Liver (tissue), 10 donors: ENCODE measurements at places on chromosomes 13 and 19.

DNA sequence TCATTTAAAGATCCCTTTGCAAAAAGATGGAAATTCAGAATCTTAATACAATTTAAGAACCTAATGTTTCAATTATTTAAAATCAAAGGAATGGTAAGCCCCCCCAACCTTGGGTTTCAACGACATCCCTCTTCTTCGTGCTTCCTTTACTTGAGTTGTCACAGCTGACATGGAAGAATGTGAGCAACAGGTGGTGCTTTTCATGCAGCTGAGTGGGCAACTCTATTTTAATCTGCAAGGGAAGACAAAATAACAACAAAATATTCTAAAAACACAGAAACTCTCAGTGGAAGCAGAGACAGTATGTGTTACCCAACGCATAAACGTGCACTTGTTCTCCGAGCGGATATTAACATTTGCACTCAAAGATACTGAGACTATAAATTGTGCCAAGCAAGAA is 92.3 kb downstream of the DOCK9 start:
- no peak for DNase-seq

DNA sequence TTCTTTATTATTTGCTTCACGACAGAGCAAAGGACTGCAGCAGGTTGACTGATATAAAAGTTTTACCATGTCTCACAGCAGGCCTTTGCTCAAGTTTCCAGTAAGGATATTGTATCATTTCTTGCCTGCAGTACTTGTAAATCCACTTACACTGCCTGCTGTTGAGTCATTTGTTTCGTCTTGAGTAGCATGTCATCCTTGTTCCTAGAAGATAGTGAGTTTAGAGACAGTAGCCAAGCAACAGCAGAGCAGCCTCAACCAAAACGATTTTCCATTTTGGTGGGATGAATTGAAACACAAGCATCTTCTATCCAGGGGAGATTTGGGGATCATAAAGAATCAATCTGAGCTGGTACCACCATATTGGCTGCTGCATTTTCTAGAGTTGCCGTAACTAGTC is 24.0 kb upstream of the ALOX5AP start:
- DNase-seq = no peak

- DNase-seq = no peak
These were observed 70.5 kb downstream of the IRS2 start for GRCh38 chr13:109715902-109716301.

GRCh38 chr19:289651-290371 is 1.4 kb downstream of the PLPP2 start:
- no peak for DNase-seq

DNA sequence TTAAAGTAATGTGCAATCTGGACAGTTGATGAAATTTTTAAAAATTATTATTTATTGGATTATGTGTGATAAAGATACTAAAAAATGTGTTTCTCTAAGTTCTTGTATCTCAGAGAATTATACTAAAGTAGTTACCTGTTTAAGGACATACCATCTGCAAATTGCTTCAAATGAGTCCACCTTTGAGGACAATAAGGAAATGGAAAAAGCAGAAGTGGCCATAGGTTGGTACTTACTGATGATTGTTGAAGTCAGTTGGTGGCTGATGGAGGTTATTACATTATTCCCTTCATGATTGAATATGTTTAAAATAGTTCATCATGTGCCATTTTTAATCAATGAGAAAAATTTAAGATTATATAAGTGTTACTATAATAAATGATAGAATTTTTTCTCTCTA is 367.0 kb downstream of the MYO16 start:
- no peak for DNase-seq

DNA sequence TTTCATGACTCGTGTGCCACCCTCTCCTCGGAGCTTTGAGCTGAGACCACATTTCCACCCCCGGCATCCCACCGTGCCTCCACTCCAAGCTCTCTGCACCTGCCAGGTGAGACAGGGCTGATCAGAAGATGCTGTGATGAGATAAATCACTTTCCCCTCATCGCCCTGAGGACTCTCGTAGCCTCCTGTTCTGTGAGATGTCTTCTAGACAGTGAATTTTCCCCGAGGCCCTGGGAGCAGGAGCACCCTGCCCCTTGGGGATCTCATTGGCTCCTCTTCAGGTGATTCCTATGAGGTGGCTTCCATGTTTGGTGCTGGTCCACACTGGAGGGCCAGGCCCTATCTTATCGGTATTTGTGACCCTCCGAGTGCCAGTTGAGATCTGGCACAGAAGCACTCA is 154.0 kb upstream of the TSHZ3 start:
- DNase-seq = peak; percentile 24

GRCh38 chr19:2323707-2324106 is 4.7 kb downstream of the LSM7 start:
- no peak for DNase-seq
